Stimulated activated CD4-positive, alpha-beta T cell treated with anti-CD3 and anti-CD28 coated beads, Interleukin-1b, Interleukin-23, amount 100 ng/mL, for 48 hours (primary cell): ENCODE measurements at places on chromosomes 7 and 10.

GRCh38 chr10:116316503-116316902, 7.7 kb upstream of the CCDC172 start:
- no peak for DNase-seq

DNA sequence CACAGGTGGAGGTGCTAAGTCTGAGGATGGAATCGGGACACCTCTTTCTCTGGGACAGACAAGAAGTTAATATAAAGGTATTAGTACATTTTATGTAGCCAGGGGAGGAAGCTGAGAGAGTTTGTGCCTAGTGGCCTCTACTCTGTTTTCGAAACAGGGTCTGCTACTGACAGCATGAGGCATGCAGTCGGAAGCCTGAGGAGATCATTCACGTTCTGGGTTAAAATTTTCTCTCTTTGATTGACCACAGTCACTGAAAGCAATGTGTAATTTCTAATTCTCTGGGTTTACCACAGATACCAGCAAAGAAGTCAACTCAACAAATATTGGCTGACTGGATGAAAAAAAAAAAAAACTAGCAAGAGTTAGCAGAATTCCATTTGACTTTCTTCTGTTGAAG, 53.3 kb upstream of the KCTD7 start:
- no peak for DNase-seq

GRCh38 chr7:154757756-154758155, 245.2 kb downstream of the PAXIP1 start:
- no peak for DNase-seq

- DNase-seq, result no peak
Measured at GRCh38 chr7:46191776-46192175, 270.7 kb upstream of the IGFBP3 start.

GRCh38 chr7:29854257-29854938, 48.1 kb downstream of the WIPF3 start:
- no peak for DNase-seq

- peak; percentile 50 for DNase-seq
Measured at GRCh38 chr10:14584661-14585060, 190.0 kb downstream of the FAM107B start.
